ENCODE measurements at places on chromosomes 1 and 21.

- DNase-seq: no peak
These were observed 85.9 kb downstream of the PSMG1 start for GRCh38 chr21:39097335-39097861.

DNA sequence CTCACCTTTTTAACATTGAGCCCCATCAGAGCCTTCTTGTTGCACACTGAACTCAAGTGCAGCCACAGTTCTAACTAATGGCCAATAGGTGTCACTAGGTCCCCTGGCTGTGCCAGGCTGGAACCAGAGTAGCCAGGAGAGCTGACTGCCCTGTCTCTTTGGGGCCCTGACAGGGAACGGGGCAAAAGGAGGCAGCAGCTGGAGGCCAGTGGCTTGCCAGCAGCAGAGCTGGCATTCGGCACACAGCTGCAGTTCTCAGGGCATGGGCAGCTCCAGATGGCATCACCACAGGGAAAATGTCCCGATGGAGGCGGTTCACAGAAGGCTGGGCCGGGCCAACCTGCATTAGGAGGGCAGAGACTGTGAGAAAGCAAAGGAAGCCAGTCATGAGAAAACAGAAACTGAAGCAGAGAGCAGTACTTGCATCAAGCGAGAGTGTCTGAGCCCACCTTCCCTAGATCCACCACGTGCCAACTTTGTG, 188.6 kb downstream of the FCRL5 start:
- peak; percentile 73 for DNase-seq

GRCh38 chr1:65756616-65757015, 36.1 kb upstream of the PDE4B start:
- no peak for DNase-seq

DNA sequence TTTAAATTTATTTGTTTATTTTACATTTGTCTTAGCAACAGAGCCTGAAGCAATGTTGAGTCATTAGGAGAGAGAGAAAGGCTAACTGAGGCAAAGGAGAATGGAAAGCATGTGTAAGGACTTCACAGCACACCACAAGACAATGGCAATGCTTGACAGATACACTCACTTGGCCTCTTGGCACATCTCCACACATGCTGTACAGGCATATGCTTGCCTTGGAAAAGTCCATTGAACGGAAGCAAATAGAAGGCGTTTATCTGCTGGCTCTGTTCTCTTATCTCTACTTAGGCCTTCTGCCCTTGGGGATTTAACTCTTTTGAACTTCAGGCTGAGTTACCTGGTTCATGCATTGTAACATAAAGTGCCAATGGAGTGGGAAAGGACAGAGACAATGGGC, 262.2 kb upstream of the POU3F1 start:
- DNase-seq: peak; percentile 44

DNA sequence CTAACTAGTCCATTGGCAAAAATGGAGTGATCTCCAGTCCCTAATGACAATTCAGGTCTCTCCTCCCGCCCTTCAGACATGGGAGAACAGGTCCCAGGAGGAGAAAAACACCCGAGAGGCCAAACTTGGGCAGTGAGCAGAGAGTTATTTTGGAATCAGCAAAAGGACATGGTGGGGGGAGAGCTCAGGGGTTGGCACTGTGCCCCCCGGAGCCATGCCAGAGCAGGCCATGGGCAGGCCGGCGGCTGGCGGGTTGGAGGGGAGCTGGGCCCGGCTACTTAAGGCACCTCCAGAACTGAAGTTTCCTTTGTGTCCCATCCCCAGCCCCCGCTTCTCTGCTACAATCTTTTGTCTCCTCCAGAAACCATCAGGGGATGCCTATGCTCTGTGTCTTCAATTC, 7.1 kb downstream of the LGR6 start:
- no peak for DNase-seq

- DNase-seq: no peak
These were observed 87.6 kb downstream of the PSMG1 start for GRCh38 chr21:39095681-39096080.

DNA sequence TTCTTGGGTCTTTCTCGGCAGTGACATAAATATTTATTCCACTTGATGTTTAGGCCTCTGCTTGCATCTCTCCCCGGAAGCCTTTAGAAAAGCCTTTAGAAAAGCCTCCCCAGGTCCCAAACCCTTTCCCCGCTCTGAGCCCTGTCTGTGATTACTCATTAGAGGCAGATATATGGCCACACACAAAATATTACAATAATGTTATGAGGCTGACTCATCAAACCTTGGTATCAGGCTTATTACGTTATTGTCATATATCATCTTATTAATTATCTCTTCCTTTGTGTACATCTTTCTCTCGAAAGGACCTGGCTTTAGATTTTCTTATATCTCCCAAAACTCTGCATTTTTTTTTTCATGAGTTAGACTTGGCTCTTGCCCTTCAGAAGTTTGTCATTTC, 69.5 kb downstream of the FGGY start:
- DNase-seq: peak; percentile 27

DNA sequence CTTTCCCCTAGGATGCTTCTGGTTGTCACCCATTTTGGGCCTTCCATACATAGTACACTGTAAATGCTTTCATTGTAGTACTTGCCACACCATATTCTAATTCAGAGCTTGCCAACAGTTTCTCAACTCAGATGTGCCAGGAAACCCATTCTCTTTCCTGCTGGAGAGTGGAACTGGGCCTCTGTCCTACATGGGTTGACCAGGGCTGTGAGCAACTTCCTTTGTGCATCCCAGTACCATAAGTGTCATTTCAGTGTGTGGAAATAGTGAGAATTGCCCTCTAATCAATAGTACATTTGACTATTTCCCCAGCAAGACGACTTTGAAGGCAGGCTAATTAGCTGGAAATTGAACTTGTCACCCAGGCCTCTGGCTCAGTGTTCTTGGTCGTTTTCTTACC, 74.8 kb downstream of the MTR start:
- no peak for DNase-seq

DNA sequence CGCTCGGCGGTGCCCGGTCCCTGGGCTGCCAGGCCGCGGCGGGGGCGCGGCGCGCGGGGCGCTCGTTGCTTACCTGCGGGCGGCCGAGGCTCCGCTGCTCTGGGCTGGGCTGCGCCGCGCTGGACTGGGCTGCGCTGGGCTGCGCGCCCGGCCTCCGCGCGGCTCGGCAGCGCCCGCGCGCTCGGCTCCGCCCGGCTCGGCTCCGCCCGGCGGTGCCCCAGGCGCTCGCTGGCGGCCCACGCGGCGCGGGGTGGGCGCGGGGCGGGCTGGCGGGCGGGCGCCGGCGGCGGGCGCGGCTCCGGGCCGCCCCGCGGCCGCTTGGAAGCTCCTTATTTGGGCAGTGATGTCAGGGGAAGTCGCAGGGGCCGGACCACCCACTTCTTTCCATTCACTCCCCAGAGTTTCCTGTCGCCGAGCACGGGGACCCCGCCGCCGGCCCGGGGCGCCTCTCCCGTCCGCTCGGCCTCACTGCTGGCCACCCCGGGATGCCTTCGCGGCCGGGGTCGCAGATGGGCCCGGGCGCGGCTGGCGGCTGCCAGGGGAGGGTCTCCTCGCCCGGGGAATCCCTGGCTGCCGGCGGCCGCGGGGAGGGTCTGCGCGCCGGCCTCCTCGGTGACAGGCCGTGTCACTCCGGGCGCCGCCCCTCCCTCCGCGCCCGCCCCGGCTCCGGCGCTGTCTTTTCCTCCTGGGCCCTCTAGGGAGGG, 177.7 kb upstream of the EDN2 start:
- peak; percentile 51 for DNase-seq

GRCh38 chr1:20740781-20741180, 8.3 kb upstream of the SH2D5 start:
- DNase-seq: no peak

DNA sequence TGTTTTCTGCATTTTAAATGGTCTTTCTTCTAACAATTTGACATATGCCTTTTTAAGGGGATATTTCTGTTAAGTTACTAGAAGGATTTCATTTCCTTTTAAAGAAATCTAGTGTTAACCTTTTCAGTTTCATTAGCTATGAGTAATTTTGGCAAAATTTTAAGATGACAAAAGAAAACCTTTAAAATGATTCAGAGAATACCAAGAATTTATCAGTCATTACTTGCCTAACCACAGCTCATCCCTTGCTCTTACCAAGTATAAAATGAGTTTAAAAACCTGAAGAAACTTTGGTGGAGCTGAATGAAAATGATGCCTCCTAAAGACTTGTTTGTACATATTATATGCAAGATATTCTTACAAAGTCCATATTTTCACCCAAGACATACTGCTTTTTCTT, 101.7 kb downstream of the NEK7 start:
- DNase-seq: peak; percentile 52

GRCh38 chr1:59315529-59316463, 18.9 kb downstream of the FGGY start:
- no peak for DNase-seq

- DNase-seq: no peak
These were observed 63.6 kb upstream of the VAMP3 start for GRCh38 chr1:7707527-7707926.

GRCh38 chr1:100234432-100234831, 15.2 kb downstream of the DBT start:
- no peak for DNase-seq

GRCh38 chr1:55813618-55814017, 598.5 kb upstream of the USP24 start:
- peak; percentile 63 for DNase-seq

DNA sequence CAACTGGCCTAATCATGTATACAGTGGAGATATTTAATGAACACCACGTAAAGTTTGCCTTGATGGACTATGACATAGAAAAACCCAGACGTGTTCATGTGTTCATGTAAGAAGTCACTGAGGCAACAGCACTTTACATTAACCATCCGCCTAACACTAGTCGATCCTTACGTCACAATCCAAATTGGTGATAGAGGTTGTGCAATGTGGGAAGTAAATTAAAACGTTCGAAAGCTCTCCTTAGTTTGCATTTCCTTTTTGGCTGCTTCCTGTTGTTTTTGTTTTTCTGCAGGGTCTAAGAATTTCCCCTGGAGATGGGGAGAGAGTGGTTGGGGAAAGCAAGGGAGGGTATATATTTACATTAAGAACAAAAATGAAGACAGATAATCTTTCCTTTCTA, 587.5 kb upstream of the ADGRL2 start:
- no peak for DNase-seq

DNA sequence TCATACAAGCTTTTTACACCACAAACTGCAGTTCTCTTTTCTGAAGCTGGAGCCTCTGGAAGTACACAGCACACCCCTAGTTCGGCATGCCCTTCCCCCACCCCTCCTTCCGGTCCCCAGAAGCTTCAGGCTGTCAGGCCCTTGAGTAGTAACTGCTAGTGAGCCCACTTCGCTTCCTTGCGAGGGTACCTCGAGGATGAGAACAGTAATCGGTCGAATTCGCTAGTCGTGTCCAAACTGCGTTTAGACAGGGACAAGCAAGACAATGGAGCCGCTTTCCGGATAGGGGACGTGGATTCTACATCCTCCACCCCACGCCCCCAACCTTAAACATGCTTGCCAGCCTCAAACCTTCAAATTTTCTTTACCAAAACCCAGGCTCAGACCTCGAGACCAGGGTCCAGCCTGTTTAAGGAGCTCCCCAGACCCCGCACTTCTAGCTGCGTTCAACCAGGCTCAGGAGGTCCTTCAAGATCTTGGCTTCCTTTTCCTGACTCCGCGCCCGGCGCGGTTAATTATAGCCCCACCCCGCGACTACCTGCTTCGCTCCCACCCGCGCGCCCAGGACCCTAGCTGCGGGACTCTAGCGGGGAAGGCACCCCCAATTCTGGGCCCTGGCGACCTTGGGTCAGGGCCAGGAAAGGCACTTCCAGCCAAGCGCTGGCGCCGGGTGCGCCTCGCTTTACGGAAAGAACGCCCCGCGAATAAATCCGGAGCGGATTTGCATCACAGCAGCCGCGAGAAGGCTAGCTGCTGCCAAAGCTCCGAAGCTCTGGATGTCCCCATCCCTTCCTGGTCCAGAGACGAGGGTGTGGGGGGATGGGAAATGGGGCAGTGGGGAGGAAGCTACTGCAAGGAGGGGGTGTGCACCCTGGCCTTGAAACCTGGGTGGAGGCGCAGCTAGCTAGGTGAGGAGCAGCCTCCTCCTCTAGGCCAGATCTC, 8.1 kb upstream of the TSPAN1 start:
- no peak for DNase-seq

DNA sequence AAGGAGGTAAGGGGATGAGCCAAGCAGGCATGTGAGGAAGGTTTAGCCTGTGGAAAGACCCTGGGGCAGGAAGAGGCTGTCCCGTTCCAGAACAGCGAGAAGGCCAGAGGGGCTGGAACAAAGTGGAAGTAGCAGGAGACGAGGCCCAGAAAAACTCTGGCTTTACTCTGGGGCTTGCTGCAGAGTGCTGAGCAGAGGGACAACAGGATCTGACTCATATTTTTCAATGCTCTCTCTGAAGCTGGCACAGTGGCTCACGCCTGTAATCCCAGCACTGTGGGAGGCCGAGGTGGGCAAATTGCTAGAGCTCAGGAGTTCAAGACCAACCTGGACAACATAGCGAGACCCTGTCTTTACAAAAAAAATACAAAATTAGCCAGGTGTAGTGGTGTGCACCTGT, 52.4 kb upstream of the PAX7 start:
- no peak for DNase-seq

DNA sequence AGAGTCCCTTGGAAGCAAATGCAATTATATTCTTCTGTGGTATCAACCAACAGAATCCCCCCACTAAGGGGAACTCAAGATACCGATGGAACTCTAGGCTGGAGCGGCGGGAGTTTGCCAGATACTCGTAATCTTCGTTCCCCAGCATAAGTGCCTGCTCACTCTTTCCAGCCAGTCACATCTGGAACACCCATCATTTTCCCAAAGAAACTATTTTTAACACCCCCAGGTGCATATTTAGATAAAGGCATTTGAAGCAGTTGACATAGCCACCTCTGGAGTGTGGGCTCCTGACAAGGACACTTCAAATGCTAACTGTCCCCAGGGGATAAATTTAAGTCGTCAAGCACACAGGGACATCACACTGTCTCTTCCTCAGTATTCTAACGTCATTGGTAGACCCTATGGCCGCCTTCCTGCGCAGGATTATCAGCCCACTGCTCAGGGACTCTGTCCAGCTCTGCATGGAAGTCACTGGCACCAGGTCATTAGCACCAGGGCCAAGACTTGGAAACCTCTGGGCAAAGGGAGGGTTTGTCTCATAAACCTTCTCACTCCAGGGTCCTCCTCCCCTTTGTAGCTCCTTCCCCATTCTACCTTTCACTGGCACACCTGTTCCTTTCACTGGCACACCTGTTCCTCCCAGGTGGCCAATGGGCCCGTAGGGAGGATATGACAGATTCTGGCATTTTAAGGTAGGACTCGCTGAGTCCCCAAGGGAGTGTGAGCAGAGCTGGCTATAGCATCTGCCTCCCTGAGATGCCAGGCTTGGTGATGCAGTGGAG, 48.8 kb downstream of the H3-3A start:
- DNase-seq: no peak

- DNase-seq: no peak
These were observed 4.9 kb upstream of the EPS15 start for GRCh38 chr1:51523931-51524330.

DNA sequence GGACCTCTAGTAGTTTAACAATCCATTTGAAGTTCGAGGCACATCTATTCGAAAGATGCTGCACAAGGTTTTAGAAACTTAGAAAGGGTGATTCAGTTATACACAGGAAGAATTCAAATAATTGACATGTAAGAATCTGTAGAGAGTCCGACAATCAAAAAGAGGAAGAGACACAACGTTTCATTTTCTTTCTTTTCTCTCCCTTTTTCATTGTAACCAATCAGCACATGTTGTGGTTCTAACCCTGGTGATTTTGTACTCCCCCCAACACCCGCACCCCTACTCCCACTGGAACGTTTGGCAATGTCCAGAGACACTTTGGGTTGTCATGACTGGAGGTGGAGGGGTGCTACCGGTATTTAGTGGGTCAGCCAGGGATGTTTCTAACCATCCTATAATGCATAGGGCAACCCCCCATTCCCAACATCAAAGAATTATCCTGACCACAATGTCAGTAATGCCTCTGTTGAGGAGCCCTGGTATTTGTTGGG, 4.9 kb downstream of the TGFB2 start:
- no peak for DNase-seq

- peak; percentile 94 for DNase-seq
These were observed 11.9 kb upstream of the PADI3 start for GRCh38 chr1:17236779-17237560.

Measured in MCF 10A (cell line).